Fibroblast of villous mesenchyme (primary cell): ENCODE measurements at places on chromosomes 1 and 21. TPM values are rescaled to one million over a fixed set of nuclear protein-coding genes. Genes with fewer than 3 reads are reported as not detected.

FCGR1A gene
- not detected in 2 replicates for total RNA-seq

ZMYND12 gene
- 0.32 and 0.86 TPM in 2 replicates for total RNA-seq

GRCh38 chr1:28682840-28683239 is 14.3 kb downstream of the GMEB1 start:
- no peak for DNase-seq

GRCh38 chr21:14097881-14098499 is 112.8 kb downstream of the LIPI start:
- DNase-seq: no peak

- no peak for DNase-seq
Measured at GRCh38 chr1:34050709-34051485, 114.1 kb downstream of the CSMD2 start.
